Activated CD4-positive, CD25-positive, alpha-beta regulatory T cell treated with anti-CD3 and anti-CD28 coated beads, Interleukin-2, amount 50 U/mL, for 72 hours (primary cell): ENCODE measurements at places on chromosomes 7 and 10.
A peak's percentile ranks its signal among the peaks of the same experiment; 100 is the strongest.

DNA sequence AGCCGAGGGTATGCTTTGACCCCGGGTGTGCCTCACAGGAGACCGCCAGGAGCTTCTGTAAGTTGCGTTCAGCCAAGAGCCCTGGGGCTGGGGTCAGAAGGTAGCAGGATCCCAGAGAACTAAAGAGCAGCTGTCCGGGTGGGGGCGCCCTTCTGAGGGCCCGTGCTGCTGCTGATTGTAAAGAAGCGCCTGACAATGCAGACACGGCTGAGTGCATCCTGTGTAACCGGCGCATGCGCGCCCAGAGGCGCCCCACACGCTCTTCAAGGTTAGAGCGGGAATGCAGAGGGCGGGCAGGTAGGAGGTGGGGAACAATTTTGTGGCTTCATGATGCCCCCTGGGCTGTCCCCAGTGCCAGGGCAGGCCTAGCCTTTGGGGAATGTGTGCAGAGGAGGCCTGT is 210.2 kb upstream of the CTBP2 start:
- no peak for DNase-seq

DNA sequence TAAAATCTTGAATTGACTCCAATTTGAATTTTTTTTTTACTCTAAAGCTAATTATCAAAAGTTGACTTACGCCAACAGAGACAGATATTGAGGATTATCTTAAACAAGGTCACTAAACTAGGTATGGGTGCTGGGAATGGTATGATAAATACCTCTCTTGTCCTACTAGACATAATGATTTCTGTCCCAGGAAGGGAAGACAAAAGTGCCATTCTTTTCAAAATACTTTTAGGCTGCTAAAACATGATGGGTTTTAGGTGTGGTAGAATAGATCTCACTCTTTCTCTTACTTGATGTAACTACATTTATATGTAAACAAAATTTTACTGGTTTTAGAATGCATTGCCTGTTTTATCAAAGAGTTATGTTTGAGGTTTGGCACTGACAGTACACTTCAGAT is 15.1 kb downstream of the TMEM60 start:
- DNase-seq, result no peak

- no peak for DNase-seq
Measured at GRCh38 chr7:157192861-157193260, 54.1 kb downstream of the UBE3C start.

- DNase-seq, result no peak
Measured at GRCh38 chr10:119511828-119512515, 30.5 kb downstream of the RGS10 start.

DNA sequence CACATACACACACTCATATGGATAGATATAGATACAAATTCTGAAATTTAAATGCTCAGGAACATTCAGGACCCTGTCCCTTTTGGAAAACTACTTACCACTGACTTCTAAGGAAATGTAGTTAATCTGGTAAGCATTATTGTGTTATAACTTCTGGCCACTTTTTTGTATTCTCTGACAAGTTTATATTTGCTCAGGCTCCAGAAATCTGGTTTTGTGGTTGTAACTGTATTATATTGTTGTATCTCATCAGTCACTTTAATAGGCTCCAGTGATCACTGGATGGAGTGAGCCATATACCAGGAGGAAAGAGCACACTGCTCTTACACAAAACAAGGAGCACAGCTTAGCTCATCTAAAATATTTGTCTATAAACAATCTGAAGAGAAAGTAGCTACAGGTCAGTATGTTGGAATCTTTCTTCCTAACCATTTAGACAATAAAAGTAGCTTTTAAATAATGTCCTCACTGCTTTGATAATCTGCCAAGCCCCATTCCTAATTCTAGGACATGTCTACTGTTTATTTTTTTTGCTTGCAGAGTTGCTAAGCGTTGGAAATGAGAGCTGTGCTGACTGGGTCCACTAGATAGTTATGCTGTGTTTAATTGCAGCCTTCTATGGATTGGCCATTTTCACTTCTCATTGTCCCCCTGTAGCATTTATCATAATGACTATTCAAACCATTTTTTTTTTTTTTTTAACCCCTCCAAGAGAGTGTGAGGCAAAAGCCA is 43.8 kb downstream of the SMNDC1 start:
- no peak for DNase-seq

DNA sequence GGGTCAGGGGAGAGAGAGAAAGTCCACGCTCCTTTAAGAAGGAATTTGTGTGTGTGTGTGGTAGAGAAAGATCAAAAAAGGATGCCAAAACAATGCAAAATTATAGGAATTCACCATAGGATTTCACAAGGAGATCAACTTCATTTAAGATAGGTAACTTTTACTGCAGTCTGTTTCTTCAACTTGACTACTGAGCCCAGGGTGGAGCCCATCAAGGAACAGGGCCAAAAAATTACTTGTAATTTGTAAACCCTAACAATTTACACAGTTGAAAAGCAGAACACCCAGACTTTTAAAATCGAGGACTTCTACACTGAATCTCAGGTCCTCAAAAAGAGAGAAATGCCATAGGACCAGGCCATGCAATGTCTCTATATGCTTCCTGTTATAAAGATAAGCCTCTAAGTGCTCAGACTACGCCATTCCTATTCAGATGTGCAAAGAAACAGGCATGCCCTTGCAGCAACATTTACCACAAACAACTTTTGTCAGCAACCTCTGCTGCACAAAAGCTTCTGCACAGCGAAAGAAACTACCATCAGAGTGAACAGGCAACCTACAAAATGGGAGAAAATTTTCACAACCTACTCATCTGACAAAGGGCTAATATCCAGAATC is 10.6 kb upstream of the GIMAP4 start:
- DNase-seq, result no peak

GRCh38 chr7:100430493-100431285 is 1.1 kb downstream of the MEPCE start:
- DNase-seq, result peak; percentile 43

GRCh38 chr10:50503661-50504320 is 120.0 kb downstream of the SGMS1 start:
- no peak for DNase-seq

DNA sequence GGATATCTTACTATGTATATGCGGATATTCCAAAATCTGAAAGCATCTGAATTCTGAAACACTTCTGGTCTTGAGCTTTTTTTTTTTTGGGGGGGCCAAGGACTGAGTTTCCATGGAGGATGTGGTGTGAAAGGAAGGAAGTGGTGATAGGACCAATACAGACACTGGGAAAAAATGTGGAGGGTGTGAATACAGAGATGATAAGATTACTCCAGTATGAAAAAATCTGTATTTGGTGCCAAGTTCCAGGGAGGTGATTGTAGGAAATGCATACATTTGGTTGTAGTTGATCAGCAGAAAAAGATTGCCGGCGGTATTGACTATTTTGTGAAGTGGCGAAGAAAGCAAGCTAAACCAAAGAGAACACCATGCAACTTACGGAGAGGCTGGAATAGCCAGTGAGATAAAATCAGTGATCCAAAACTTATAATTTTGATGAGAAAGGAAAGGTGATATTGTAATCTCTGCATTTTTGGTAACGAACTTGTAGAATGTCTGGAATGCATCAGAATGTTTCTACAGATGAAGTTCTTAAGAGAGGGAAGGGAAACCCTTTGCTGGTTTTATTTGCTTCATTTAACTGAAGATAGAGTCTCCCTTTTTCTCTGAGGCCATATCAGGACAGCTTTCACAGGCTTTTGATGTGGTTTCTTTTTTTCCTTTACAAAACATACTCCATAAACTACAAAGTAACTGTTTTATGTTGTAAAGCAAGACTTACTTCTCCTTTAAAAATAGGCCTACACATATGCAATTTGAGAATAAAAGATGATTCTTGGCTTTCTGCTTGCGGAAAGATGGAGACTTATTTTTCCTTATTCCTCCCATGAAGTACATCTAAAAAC is 6.0 kb downstream of the WDR37 start:
- no peak for DNase-seq

GRCh38 chr10:70331486-70332268 is 47.9 kb upstream of the NPFFR1 start:
- no peak for DNase-seq

GRCh38 chr7:135385209-135385608 is 124.7 kb downstream of the CNOT4 start:
- DNase-seq, result no peak

DNA sequence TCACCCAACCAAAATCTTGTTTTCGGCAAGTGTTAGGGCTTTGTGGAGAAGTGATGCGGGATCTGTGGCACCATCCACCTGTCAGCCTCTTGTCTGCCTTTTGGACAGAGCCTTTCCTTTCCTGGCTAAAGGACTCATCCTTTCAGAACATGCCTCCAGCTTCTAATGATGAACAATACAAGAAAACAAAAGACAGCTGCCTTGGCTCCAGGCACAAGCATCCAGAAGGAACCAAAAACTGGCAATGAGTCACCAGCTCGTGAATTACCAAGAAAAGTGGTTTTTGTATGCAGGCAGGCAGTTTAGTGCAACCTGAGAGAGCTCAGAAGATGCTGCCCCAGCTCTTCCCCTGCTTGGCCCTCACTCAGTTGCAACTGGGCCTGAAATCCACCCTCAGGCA is 84.6 kb upstream of the NAMPT start:
- no peak for DNase-seq

- DNase-seq, result peak; percentile 74
Measured at GRCh38 chr7:116953372-116953905, at the start of gene ST7. Gene ST7, plus strand, starts transcription at chr7:116953501. Its CDS starts 40 bp downstream, at chr7:116953541.

- DNase-seq, result peak; percentile 52
Measured at GRCh38 chr7:98879198-98879978, 1.1 kb downstream of the TRRAP start.

DNA sequence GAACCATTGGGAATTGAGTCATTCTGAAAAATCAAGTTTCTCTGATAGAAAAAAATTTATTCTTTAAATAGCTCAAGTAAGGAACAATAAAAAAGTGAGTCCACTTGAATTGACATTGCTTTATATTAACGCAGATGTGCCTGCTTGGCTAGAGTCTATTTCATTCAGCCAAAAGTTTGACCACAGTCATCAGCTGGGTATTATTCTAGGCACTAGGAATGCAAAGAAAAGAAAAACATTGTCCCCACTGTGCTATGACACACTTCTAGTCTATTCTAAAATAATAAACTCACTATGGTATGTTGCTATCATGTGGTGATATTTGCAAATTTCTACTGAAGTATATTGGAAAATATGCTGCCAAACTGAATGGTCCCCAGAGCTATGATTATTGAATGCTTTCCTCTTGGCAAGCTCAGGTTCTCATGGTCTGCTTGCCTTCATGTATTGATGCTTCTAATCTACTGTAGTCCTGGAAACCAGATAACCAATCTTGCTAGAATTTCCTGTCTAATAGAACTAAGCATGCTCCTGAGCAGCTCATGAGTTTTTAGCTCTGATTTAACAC is 8.3 kb downstream of the SFRP4 start:
- DNase-seq, result no peak

DNA sequence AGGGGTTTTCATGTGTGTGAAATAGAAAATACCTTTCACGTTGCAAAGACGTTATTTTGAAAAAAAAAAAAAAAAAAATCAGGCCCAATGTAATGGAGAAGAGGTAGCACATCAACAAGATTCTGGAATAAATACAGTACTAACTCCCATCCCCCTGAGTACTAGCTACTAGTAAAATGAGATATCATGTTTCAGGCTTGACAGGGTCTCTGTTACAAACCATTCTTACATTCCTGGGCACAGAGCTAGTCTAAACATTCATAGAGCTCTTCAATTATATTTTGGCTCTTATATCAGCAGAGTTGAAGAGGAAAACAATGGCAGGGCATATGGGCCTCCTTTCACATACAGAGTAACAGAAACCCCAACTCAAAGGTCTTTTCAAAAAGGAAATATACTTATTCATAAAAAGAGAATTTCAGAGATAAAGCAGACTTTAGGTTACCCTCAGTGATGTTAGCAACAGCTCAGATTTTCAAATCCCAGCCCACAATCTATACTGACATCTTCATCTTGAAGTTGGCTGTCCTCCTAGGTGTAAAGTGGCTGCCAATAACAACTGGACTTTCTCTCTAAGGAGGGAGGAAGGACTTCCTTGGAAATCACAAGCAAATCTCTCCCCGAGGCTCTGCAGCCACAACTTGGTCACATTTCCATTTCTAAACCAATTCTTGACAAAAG is 18.6 kb downstream of the C7orf33 start:
- no peak for DNase-seq

DNA sequence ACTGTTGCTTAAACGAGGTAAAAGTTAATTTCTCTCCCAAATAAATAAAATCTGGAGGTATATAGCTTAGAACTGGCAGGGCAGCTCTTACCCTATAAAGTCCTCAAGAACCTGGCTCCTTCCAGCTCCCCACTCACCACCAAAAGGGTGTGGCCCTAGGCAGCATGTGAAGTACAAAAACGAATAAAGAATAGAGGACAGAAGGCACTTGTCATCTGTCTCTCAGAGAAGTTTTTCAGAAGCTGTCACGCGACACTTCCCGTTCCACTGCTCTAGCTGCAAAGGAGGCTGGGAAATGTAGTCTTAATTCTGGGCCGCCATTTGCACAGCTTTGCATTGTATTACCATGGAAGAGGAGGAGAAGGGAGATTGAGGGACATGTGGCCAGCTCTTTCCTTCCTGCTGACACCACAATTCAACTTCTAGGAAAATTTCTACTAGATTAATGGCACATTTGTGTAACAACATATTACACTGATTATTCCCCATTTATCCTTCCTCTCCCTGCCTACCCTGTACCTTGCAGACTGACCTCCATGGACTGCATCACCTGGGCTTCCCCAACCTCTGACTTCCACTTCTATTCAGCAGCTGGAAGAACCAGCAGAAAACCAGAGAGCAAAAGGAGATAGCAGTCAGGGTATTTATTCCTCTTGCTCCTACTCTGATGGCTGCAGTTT is 62.2 kb downstream of the CCDC71L start:
- peak; percentile 36 for DNase-seq

DNA sequence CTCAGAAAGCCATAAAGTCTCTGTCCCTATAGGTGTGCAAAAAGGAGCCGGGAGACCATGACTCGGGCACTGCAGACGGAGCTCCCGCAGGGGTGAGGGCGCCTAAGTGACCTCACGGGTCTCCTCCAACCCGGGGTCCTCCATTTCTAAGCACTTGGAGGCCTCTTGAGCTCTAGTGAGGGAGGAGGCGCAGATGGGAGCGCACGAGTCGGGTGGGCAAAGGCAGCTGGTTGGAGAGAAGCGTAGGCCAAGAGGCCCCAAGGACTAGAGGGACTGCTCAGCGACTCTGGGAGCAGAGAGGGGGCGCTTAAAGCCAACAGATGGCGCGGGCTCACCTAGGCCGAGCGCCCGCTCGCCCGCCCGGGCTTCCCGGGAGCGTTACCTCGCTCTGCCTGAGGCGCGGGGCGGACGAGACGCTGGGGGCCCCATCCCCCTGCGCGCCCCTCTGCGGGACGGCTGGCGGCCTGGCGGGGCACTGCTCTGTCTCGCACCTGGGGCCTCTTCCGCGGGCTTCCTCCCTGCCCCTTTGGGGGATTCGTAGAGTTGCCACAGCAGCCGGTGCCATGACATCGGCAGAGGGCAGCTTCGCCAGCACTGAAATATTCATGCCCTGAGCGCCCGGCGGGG is 523 bp upstream of the CDH23 start:
- no peak for DNase-seq

DNA sequence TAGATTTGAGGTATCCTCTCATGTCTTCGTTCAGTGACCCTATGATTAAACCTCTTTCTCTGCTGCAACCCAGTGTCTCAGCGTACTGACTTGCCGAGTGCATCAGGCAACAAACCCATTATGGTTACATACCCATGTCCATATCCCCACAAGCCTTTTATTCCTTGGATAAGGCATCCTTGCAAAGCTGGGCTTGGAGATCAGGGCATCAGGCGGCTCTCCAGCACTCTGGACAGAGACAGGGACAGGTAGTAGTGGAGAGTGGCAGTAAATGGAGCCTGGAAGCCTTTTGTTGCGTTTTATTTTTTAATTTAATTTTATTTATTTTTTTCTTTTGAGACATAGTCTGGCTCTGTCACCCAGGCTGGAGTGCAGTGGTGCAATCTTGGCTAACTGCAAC is 32.0 kb upstream of the NPFFR1 start:
- DNase-seq, result no peak

GRCh38 chr10:79593377-79593776 is 17.4 kb upstream of the SFTPA1 start:
- DNase-seq, result no peak
